Cerebellar cortex (tissue), 1 donor: ENCODE measurements at places on chromosomes 2 and 18.

- DNase-seq: no peak
Measured at GRCh38 chr2:69811591-69811990, 17.9 kb upstream of the GMCL1 start.

DNA sequence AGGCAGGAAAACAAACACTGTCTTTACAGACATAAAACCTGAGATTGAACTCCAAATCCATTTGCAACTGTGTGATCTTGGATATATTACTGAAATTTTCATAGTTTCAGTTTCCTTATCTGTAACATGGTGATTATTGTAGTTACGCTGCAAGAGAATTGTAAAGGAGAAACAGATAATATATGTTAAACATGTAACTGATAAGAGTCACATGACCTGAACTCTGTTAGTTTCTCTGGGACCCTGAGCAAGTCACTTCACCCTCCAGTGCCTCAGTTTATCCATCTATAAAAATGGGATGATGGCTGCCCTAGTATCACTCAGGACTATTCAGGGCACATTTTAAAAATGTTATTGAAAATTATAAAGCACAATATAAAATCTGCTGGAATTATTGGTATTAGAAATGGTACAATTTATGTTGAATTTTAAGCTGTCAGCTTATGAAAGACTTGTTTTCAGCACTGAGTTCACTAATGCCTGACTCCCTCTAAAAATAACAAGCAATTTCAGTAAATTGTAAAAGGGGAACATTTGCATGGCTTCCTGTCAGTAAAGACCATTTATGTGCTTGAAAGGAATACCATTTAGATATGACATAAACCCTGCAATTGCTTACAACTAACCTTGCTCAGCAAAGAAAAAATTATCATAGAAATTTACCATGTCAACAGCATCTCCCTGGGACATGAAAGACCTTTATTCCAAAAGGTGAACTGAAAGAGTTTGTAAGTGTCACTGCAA lies 393.5 kb downstream of the RAD51AP2 start:
- no peak for DNase-seq

GRCh38 chr18:4020026-4020425 lies 435.1 kb downstream of the DLGAP1 start:
- no peak for DNase-seq

GRCh38 chr2:11433822-11434221 lies 32.1 kb downstream of the E2F6 start:
- DNase-seq: no peak

GRCh38 chr18:36942264-36942663 lies 113.3 kb downstream of the KIAA1328 start:
- DNase-seq: peak; percentile 15

GRCh38 chr2:5433855-5434254 lies 258.3 kb upstream of the SOX11 start:
- DNase-seq: no peak

- DNase-seq: peak; percentile 77
Measured at GRCh38 chr18:5619376-5619775, 75.6 kb upstream of the EPB41L3 start.

DNA sequence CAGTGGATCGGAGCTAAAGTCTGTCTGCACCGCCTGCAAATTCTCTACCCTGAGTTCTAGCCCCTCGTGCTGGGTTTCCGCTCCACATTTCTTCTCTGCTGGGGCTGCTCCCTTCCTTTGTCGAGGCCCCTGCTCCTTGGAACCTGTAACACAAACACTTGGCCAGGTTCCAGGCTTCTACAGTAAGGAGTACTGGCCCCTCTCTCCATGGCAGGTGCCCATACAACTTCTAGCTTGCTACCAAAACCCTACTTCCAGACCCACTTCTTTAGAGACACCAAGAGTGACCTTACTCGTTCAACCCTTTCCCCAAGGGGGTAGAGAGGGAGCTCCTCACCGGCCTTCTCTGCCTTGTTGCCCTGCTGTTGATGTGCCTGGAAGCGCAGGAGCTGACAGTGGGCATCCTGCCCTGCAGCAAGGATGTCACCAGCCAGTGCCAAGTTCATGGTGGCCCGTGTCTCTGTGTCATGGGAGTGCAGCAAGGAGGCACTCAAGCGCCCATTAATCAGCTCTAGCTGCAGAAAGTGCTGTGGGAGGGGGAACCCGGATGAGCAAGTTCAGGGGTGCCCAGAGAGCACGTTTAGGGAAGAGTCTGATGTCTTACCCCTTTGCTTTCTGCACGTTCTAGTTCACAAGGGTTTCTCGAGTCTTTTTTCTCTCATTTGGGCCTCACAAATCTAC lies 1.1 kb downstream of the PREB start:
- DNase-seq: peak; percentile 49

GRCh38 chr2:160492401-160493226 lies 993 bp downstream of the RBMS1 start:
- no peak for DNase-seq

GRCh38 chr18:59968583-59968982 lies 68.8 kb downstream of the PMAIP1 start:
- DNase-seq: no peak

DNA sequence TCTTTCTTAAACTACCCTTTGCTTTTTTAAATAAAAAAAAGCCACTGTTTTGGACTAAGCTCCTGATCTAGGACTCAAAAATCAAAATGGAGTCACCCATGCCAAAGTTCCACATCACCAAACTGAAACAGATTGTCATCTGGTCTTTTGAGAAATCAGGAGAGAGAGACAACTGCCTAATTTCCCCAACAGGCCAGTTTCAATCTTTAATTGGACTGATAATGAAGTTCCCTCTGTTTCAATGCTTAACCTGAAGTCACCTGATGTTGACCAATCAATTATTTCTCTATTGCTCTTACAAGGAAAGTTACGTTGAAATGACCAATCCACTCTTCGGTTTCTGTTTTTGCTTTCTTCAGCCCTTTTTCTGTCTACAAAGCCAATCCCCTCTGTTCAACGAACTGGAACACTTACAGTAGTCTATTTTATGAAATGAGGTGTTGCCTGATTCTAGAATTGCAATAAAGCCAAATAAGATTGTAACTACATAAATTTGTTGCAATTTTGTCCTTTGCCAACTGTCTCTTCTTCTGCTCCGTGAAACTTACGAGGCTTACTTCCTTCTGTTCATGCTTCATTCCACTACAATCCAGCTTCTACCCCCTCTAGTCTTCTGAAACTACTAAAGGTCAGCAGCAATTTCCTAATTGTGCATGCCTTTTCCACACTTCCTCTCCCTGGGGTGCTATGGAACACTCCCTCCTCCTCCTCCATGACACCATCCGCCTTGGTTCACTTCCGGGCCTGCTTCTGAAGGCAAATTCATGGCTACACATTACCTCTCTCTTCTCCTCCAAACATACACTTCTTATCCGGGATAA lies 95.2 kb upstream of the CD302 start:
- no peak for DNase-seq

DNA sequence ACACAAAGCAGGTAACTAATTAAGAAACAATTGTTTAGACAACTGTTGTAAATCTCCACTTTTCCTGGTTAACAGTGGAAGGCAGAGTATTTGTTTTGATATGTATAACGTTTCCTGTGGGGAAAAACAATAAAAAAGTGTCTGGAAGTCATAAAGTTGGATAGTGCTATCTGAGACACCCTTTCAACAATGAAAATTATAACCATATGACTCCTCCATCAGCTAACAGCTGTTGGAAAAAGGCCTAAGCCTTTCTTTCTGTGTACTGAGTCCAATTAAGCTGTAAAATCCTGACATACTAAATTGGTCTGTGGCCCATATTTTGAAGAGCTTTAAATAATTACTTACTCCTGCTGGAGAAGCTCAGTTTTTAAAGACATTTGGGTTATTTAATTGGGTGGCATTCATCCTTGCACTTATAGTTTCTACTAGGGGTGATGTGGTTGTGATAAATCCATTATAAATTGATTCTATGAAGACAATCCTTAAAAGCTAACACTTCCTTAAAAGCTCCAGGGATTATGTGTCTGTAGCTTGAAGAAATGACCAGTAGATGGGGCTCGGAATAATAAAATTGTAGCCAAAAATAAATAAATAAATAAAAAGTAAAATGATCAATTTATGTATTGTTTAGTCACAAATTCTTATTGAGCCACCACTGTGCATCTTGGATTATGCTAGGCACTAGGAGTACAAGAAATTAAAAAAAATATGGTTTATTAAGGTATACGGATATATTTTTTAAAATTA lies 698.1 kb upstream of the NXPH2 start:
- no peak for DNase-seq

- DNase-seq: peak; percentile 51
Measured at GRCh38 chr2:222690564-222691200, 19.2 kb downstream of the MOGAT1 start.

DNA sequence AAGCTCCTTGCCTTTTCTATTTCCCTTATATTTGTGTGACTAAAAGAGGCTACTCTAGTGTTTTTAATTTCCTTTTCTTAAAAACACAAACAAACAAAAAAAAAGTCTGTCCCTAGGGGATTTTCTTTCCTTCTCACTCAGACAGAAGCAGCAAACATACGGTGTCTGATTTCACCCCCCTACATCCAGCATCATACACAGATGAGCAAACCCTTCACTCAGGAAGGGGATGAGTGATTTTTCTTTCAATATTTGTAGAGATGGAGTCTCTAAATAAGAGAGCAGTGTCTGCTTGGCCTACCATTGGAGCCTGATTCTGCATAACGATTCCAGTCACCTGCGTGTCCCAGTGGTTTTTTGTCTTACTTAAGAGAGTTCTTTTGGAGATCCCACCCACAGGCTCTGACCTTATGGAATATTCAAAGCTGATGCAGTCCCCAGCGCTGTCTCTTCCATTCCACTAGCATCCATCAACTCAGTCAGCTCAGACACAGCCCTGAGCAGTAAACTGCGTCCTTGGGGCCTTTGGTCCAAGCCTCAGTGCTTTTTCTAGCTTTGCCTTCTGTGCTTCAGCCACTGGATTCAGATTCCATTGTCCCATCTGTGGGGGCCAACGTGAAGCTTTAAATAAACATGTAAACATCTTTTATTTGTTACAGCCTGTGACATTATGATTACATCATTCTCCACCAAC lies 52.6 kb upstream of the TPO start:
- DNase-seq: no peak

GRCh38 chr18:41465386-41465785 lies 489.6 kb upstream of the PIK3C3 start:
- no peak for DNase-seq

- no peak for DNase-seq
Measured at GRCh38 chr2:152796941-152797340, 78.5 kb downstream of the ARL6IP6 start.

- DNase-seq: no peak
Measured at GRCh38 chr2:160397530-160397865, 96.1 kb downstream of the RBMS1 start.

GRCh38 chr2:168241208-168241607 lies 6.2 kb downstream of the STK39 start:
- peak; percentile 90 for DNase-seq

DNA sequence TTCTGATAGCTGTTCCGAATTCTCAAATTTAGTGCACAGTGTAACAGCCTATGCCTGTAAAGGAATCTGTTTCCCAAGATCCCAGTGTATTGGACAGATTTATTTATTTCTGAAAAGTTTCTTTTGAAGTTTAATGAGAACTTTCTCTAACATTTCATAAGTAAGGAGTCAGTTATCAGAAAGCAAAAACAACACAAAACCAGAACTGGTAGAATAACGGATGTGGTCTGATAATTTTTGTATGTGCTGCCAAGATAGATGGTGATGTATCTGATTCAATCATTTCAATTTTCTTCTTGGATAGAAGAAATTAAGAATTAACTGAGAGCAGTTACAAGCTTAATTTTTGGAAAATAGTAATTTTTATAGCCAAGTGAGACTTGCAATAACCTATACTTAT lies 374.3 kb downstream of the SOCS6 start:
- no peak for DNase-seq

DNA sequence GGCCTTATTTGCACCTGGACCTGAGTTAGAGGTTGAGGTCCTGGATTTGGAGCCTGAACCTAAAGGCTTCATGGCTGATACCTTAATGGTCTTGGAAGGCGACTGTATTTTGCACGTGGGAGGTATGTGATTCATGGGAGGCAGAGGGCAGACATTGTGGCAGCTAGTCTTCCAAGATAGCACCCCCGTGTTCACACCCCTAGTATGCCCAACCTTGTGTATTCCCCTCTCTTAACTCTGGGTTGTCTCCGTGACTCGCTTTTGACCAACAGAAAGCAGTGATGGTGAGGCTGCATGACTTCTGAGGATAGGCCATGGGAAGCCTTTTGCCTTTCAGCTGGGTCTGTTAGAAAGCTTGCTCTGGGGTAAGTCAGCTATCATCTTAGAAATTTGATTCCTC lies 45.8 kb upstream of the HAAO start:
- no peak for DNase-seq

GRCh38 chr18:24663026-24663425 lies 202.6 kb downstream of the HRH4 start:
- no peak for DNase-seq

DNA sequence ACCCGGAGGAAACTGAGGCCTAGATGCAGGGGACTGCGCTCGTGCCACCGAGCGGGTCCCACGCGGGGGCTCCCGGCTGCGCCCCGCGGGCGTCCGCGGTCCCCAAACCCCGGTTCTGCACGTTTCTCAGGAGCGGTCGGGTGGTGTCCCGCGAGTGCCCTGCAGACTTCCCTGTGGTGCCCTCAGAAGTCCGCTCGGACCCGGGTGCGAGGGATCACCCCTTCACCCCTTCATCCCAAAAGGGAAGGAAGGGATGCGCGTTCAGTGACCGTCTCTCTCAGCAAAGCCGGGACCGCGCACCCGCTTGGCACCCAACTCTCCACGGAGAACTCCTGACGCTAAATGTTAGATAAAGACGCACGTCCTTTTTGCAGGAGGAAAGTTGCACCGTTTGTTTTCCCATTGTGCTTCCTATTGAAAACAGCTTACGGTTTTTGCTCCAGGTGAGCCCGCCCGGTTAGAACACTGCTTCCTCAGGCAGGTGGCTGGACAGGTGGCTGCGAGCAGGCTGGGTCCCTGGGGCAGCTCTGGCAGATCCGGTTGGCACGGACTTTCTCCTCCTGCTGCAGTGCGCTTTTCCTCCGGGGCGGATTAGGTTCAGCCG lies 779 bp downstream of the DGKD start:
- peak; percentile 83 for DNase-seq

GRCh38 chr18:28705482-28705881 lies 528.6 kb upstream of the CDH2 start:
- no peak for DNase-seq

DNA sequence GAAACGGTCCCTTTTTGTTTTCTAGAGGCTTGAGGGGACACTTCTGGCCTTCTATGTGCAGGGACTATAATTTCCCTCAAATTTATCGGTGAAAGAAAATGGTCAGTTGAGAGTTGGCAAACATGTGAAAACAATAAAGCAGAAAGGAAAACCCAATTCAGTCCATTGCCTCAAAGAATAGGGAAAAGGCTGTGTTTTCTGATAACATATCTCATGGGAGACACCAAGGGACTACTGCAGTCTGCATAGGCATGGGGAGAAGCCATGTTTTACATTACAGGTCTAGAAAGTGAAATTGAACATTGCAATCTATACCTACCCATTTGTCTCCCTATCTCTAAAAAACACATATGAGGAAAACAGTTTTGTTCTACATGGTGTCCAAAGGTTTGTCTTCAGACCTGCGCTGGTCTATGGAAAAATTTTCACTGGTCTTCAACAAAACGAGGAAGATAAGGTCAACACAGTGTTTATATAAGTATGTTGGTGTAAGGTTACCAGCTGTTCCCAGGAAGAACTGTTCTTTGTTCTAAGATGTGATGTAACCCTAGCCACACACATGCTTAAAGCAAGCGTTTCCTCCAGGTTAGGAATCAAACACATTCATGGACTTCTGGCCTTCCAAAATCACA lies 179.7 kb downstream of the MREG start:
- DNase-seq: no peak

- DNase-seq: no peak
Measured at GRCh38 chr2:240598311-240598911, 11.9 kb downstream of the CAPN10 start.
